ENCODE measurements at places on chromosomes 16 and 17. TPM values are rescaled to one million over a fixed set of nuclear protein-coding genes. Genes with fewer than 3 reads are reported as not detected.

DNA sequence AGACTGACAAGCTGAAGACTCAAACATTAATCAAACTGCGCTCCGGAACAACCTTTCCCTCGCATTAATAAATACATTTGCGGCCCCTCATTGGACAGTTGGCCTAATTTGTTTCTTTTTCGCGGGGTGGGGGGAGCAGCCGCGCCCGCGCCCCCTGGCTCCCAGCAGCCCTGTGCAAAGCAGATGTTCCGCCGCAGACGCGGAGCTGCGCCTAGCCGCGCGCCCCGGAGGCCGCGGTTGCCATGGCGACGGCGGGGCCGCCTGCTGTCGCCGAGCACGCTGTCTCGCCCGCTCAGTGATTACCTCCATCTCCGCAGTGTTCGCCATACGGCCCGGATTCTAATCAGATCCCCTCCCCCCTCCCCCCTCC is 25.5 kb downstream of the COPZ2 start:
- H3K27ac ChIP-seq: no peak overlapping the region
- H3K4me3 ChIP-seq: no peak overlapping the region
- no peaks in the 10 kb centered on the region for H3K4me1 ChIP-seq
- DNase-seq: no peak
- H3K27me3 ChIP-seq: no peaks in the 10 kb centered on the region
- H3K36me3 ChIP-seq: no peaks in the 10 kb centered on the region

GRCh38 chr17:28643983-28644786 is 773 bp downstream of the BLTP2 start:
- peak overlapping the region; percentile 92 for H3K4me3 ChIP-seq
- H3K27ac ChIP-seq: peak overlapping the region; percentile 47
- H3K27me3 ChIP-seq: no peaks in the 10 kb centered on the region

Gene ITGA2B
- total RNA-seq: 2.2 TPM

GRCh38 chr17:81488276-81488860 is 24.2 kb downstream of the ACTG1 start:
- no peaks in the 10 kb centered on the region for H3K27me3 ChIP-seq
- H3K4me3 ChIP-seq: peak overlapping the region; percentile 48
- peaks cover 5% of the 10 kb centered on the region for H3K4me1 ChIP-seq
- no peak overlapping the region for H3K27ac ChIP-seq

DNA sequence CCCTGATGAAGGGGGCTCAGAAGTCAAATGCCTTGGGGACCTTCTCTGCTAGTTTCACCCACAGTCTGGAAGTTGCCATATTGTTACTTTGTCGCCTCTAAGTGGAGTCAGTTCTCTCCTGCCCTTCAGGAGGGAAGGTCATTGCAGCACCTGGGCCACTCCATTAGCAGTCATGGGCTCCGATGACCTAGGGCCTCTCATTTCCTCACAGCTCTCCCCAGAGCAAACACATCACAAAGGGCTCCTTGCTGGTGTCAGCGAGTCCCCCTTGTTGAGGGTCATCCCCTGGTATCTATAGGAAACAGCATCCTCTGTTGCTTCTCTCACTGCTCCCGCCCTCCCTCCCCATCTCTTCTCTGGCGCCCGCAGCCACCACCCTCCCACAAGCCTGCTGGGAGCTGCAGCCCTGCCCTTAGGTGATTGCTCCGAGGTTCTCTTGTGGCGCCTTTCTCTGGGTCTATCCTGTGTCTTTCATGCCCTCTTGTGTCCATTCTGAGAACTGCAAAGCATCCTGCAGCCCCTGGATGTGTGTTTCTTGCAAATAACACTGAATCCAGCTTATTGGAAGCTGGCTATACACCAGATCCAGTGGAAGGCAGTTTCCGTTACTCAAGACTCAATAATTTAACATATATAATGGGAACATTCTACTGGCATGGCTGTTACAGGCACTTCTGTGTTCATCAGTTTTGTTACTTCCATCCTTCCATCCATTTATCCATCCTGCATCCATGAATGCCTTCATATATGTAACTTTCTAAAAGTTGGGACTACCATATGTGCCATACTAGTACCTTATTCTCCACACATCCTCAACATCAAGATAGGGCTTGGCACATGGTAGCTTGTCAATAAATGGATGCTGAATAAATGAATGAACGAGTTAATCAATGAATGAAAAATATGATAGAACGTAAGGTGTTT is 21.2 kb downstream of the PDILT start:
- no peak overlapping the region for H3K4me3 ChIP-seq
- H3K27ac ChIP-seq: no peak overlapping the region
- H3K36me3 ChIP-seq: no peaks in the 10 kb centered on the region

Gene UTP4
- 15.7 TPM for total RNA-seq

GRCh38 chr16:89192956-89193575 is 7.3 kb downstream of the SLC22A31 start:
- no peaks in the 10 kb centered on the region for H3K36me3 ChIP-seq
- DNase-seq: peak; percentile 76
- H3K27ac ChIP-seq: no peak overlapping the region
- no peak overlapping the region for H3K4me3 ChIP-seq
- H3K4me1 ChIP-seq: peaks cover 6% of the 10 kb centered on the region
- H3K27me3 ChIP-seq: no peaks in the 10 kb centered on the region

- H3K4me1 ChIP-seq: no peaks in the 10 kb centered on the region
- H3K36me3 ChIP-seq: no peaks in the 10 kb centered on the region
- no peak overlapping the region for H3K27ac ChIP-seq
Measured at GRCh38 chr17:82152114-82152513, 54.1 kb upstream of the FASN start.

Gene SCNN1B
- total RNA-seq: 1.8 TPM

Gene BCL6B
- total RNA-seq: 0.83 TPM

GRCh38 chr16:24834459-24835335 is 11.1 kb upstream of the SLC5A11 start:
- no peaks in the 10 kb centered on the region for H3K27me3 ChIP-seq
- no peaks in the 10 kb centered on the region for H3K4me1 ChIP-seq
- no peak overlapping the region for H3K27ac ChIP-seq
- no peaks in the 10 kb centered on the region for H3K36me3 ChIP-seq
- DNase-seq: no peak

- DNase-seq: no peak
- H3K4me3 ChIP-seq: no peak overlapping the region
- H3K27me3 ChIP-seq: no peaks in the 10 kb centered on the region
- no peak overlapping the region for H3K27ac ChIP-seq
- no peaks in the 10 kb centered on the region for H3K36me3 ChIP-seq
- no peaks in the 10 kb centered on the region for H3K4me1 ChIP-seq
Measured at GRCh38 chr17:73798111-73798748, 154.0 kb upstream of the SDK2 start.

DNA sequence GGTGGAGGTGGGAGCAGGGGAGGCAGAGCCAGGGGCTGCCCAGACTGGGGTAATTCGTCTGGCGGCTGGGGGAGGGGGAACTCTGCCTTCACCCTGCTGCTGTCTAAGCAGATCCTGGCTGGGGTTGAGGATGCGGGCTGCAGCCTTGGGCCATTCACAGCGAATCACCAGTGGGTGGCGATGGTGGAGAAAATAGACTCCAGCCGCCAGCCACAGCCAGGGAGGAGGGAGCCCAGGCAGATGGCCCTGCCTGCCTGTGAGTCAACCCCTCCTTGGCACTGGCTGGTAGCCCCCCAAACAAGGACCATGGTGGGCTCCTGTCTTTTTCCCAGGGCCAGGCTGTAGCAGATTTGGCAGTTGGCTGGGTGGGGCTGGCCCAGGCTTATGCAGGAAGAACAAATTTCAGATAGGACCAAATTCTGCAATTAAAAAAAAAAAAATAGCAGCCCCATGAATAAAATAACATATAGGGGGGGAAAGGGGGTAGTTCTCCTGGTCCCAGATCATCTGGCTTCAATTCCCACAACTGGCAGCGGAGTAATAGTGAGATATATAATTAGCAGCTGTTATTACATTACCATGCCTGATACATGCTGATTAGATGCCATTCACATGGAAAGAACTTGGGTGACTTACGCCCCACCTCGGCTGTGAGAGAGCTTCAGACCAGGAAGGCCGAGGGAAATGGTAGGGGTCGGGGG is 41.5 kb upstream of the CDH5 start:
- no peak overlapping the region for H3K27ac ChIP-seq
- H3K36me3 ChIP-seq: no peaks in the 10 kb centered on the region
- H3K4me3 ChIP-seq: no peak overlapping the region
- no peak for DNase-seq

Gene GPR179
- total RNA-seq: 0.11 TPM

Gene GLIS2
- total RNA-seq: 5.1 TPM

Gene DNAH17
- total RNA-seq: not detected

Gene TBC1D3
- total RNA-seq: not detected

DNA sequence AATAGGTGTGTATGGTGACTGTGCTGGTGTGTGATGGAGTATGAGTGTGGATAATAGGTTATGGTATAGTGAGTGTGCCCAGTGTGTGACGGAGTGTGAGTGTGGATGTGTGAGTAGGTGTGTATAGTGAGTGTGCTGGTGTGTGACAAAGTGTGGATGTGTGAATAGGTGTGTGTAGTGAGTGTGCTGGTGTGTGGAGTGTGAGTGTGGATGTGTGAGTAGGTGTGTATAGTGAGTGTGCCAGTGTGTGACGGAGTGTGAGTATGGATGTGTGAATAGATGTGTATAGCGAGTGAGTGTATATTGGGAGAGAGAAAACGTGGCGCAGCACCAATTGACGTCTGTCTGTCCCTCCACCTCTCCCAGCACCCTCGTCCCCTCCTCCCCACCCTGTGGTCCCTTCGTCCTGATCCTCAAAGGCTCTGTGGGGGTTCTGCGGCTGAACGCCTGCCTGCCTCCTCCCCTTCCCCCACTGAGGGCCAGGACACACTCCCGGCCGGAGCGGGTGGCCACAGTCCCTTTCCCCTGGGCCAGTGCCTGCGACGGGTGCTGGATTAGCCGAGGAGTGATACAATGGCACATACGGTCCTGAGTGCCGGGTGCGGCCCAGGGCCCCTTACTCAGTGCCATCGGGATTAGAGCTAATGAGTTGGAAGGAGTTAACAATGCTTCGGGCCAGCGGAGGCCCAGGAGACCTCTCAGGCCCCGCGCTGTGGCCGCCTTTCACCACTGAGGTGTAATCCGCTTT is 160.0 kb downstream of the MRM1 start:
- no peak for DNase-seq
- H3K36me3 ChIP-seq: no peaks in the 10 kb centered on the region
- H3K4me1 ChIP-seq: no peaks in the 10 kb centered on the region
- no peaks in the 10 kb centered on the region for H3K27me3 ChIP-seq

DNA sequence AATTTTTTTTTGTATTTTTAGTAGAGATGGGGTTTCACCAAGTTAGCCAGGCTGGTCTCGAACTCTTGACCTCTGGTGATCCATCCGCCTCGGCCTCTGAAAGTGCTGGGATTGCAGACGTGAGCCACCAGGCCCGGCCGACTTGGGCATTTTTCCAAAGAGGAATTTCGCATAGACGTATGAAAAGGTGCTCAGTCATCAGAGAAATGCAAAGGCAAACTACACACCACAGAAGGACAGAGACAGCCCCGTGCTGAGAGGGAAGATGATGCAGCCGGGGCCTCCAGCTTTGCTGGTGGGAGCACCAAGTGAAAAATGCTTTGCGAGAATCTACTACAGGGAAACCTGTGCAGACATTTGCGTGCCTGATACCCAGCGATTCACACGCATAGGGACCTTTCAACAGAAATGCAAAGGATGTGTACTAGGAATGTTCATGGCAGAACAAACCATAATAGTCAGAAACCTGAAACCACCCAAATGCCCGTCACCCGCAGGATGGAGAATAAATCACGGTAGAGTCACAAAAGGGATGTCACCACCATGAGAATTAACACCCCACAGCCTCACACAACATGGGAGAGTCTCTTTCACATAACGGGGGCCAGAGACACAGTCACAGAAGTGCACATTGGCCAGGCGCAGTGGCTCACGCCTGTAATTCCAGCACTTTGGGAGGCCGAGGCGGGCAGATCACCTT is 5.2 kb downstream of the RAB40B start:
- H3K27ac ChIP-seq: no peak overlapping the region
- H3K4me3 ChIP-seq: no peak overlapping the region
- no peaks in the 10 kb centered on the region for H3K27me3 ChIP-seq

- H3K36me3 ChIP-seq: no peaks in the 10 kb centered on the region
- DNase-seq: no peak
- peaks cover 3% of the 10 kb centered on the region for H3K4me1 ChIP-seq
- H3K4me3 ChIP-seq: no peak overlapping the region
- no peaks in the 10 kb centered on the region for H3K27me3 ChIP-seq
Measured at GRCh38 chr17:27810211-27810901, 10.0 kb upstream of the NOS2 start.

- H3K4me1 ChIP-seq: no peaks in the 10 kb centered on the region
- no peak overlapping the region for H3K4me3 ChIP-seq
- no peak for DNase-seq
- H3K27ac ChIP-seq: no peak overlapping the region
- no peaks in the 10 kb centered on the region for H3K36me3 ChIP-seq
- no peaks in the 10 kb centered on the region for H3K27me3 ChIP-seq
Measured at GRCh38 chr16:26717826-26718225, 348.9 kb upstream of the C16orf82 start.

Gene TP53TG3F
- total RNA-seq: not detected

Gene SMIM22
- total RNA-seq: not detected

DNA sequence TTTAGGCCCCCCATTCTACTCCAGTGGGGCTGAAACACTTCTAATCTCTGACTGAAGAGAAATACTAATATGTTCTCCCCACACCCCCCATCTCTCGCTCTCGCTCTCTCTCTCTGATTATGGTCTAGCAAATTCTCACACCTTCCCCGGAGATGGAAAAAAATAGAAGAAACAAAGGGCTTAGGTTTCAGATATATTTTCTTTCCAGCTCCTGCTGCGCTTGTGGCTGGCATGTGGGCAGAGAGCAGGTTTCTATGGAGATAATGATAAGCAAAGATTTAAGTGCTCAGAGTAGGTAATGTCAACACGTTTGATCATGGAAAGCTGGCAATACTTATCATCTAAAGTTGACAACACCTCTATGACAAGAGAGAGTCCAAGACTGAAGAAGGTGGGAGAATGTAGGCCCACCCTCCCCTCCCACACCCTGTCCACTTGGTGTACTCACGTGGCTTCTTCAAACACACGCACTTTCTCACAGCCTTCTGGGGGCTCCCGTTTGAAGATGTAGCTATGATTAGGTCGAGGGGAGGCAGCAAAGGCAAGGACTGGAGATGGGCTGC is 8.0 kb upstream of the SLC35B1 start:
- no peak overlapping the region for H3K4me3 ChIP-seq
- no peak for DNase-seq

- no peak for DNase-seq
- no peaks in the 10 kb centered on the region for H3K27me3 ChIP-seq
- H3K27ac ChIP-seq: peak overlapping the region; percentile 75
- no peaks in the 10 kb centered on the region for H3K36me3 ChIP-seq
- H3K4me1 ChIP-seq: peaks cover 44% of the 10 kb centered on the region
Measured at GRCh38 chr17:42411905-42412679, 11.0 kb downstream of the CAVIN1 start.

GRCh38 chr17:8630227-8630801 is at the start of gene MYH10:
Gene MYH10, minus strand, starts transcription at chr17:8630725. Its CDS starts 7,479 bp downstream, at chr17:8623246.
- peaks cover 4% of the 10 kb centered on the region for H3K4me1 ChIP-seq
- peak within 1 kb of the TSS; percentile 76 for H3K27ac ChIP-seq
- H3K36me3 ChIP-seq: no peaks in the 10 kb centered on the region
- no peaks in the 10 kb centered on the region for H3K27me3 ChIP-seq
- peak; percentile 42 for DNase-seq

GRCh38 chr17:78122931-78123249 is 5.7 kb downstream of the TMC6 start:
- no peaks in the 10 kb centered on the region for H3K27me3 ChIP-seq
- H3K4me3 ChIP-seq: no peak overlapping the region
- H3K4me1 ChIP-seq: no peaks in the 10 kb centered on the region
- H3K27ac ChIP-seq: no peak overlapping the region
- no peak for DNase-seq
- no peaks in the 10 kb centered on the region for H3K36me3 ChIP-seq
